ENCODE measurements at places on chromosomes 3 and 15. TPM values are rescaled to one million over a fixed set of nuclear protein-coding genes. Genes with fewer than 3 reads are reported as not detected.

- no peak for DNase-seq
Measured at GRCh38 chr3:38268087-38268486, 2.5 kb downstream of the SLC22A13 start.

GRCh38 chr3:197368821-197369220, 70.4 kb upstream of the DLG1 start:
- no peak for DNase-seq

GRCh38 chr3:37765591-37766488, 95.8 kb upstream of the CTDSPL start:
- no peak for DNase-seq

SH2D7 gene
- not detected for total RNA-seq

NIPA2 gene
- 46.5 TPM for total RNA-seq

TTC23 gene
- 22.6 TPM for total RNA-seq

NKTR gene
- total RNA-seq = 91.6 TPM

Data from omental fat pad (tissue), 4 donors.